ENCODE measurements at places on chromosomes 16 and 17.
A peak's percentile ranks its signal among the peaks of the same experiment; 100 is the strongest.

- no peak for DNase-seq
These were observed 71.7 kb downstream of the DYNLRB2 start for GRCh38 chr16:80612461-80613017.

- no peak for DNase-seq
These were observed 23.3 kb downstream of the UNK start for GRCh38 chr17:75807861-75808260.

GRCh38 chr16:12188935-12189249 is 212.4 kb downstream of the SNX29 start:
- DNase-seq, result no peak

- DNase-seq, result no peak
These were observed 457.0 kb upstream of the CDH5 start for GRCh38 chr16:65909310-65910050.

GRCh38 chr16:66904846-66905632 is 13.6 kb downstream of the CDH16 start:
- DNase-seq, result no peak

- peak; percentile 21 for DNase-seq
These were observed 542 bp downstream of the KLHL36 start for GRCh38 chr16:84648595-84649510.

Data from tibial nerve (tissue), 4 donors.